ENCODE measurements at places on chromosomes 7 and 10.

- no peak for DNase-seq
Observed at GRCh38 chr10:18312374-18313139, 172.3 kb downstream of the CACNB2 start.

GRCh38 chr10:80579181-80579763 lies 41.6 kb downstream of the SH2D4B start:
- no peak for DNase-seq

- no peak for DNase-seq
Observed at GRCh38 chr7:47483604-47484273, 98.2 kb downstream of the TNS3 start.

GRCh38 chr7:155815332-155816191 lies 3.3 kb upstream of the SHH start:
- DNase-seq: peak; percentile 53

GRCh38 chr10:43901302-43901701 lies 252.6 kb upstream of the ZNF32 start:
- no peak for DNase-seq

GRCh38 chr10:18246967-18247366 lies 106.7 kb downstream of the CACNB2 start:
- no peak for DNase-seq

DNA sequence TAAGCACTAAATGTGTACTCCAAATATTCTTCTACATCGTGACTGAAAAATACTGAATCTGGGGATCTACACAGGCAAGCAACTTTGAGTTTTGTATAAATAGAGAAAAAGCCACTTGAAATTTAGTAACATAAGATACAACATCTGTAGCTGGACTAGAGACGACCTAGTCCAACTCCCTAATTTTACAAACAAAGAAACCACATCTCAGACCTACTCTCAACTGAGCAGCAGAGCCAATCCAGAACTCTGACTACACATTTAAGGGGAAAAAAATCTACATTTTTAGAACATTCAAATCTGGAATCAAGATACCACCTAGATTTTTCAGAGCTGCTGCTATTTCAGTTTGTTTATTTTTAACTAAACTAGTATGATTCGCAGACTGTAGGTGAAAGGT lies 88.9 kb downstream of the CABCOCO1 start:
- DNase-seq: no peak

DNA sequence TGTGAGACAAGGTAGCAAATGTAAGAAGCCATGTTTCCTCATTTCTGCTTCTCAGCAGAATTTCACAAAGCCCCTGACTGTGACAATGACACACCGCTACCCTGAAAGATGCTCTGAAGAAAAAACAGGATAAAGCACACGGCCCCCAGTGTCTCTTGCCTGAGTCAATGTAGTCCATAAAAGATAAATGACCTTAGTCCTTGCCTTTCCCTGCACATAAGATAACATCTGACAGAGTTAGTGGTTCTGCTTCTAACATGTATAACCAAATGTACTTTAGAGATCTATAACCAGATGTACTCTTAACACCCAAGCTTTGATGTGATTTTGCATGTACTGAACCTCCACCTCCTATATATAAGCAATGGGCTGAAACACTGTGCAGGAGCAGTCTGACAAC lies 3.0 kb upstream of the SND1 start:
- no peak for DNase-seq

DNA sequence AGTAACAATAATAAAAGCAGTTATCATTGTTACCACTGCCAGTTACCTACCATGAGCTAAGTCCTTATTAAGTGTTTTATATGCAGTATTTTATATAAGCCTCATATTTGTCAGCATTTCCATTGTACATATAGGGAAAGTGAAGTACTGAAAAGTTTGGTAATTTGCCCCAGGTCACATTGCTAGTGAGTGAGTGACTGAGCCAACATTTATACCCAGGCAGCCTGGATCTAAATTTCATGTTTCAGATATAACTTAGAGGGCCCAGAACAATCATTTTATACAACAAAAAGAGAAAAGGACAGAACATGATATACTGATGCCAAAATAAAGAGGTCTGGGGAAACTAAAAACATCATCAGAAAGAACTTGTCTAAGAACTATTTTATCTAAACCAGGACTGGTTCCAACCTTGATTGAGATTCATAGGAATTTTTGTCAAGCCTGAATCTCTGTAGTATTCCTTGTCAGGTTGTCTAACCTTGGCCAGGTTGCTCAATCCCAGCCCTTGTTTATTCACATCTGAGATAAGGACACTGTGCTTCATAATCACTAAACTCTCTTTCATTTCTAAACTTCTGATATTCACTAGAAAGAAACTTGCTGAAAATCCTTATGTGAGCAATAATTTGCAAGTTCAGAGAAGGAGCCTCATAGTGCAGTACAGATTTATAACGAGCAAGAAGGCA lies 308.2 kb downstream of the IPMK start:
- no peak for DNase-seq

- no peak for DNase-seq
Observed at GRCh38 chr7:134873253-134873652, 93.8 kb downstream of the CALD1 start.

DNA sequence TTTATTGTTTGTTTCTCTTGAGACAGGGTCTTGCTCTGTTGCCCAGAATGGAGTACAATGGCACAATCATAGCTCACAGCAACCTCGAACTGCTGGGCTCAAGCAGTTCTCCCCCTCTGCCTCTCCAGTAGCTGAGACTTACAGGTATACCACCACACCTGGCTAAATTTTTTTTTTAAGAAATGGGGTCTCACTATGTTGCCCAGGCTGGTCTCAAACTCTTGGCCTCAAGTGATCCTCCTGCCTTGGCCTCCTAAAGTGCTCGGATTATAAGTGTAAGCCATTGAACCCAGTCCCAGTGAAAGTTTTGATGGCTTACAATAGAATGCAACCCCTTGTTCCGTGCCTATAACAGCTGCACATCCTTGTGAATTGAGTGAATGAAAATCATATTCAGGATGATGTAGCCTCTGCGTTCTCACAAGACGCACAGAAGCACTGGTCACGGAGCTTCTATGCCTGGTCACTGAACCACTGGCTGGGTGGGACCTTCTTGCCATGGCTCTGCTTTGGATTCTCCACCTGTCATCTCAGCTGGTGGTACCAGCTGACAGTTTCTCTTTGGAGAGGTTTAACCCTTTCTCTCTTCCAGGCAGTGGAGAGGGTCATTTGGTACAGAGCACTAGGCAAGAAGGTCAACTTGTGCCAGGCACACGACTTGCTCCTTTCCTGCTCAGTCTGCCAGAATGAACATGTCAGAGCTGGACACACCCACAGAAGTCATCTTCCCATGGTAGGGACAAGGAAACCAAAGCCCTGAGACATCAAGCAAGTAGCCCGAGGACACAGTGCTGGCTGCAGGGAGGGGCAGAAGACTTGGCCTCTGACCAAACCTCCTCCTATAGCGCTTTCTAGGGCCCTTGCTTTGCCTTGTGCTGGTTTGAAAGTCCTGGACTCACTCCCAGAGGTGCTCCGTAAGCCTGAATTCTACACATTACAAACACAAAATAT lies 89.6 kb downstream of the ATXN7L1 start:
- no peak for DNase-seq

- peak; percentile 40 for DNase-seq
Observed at GRCh38 chr10:35635576-35635975, 6.5 kb downstream of the FZD8 start.

- DNase-seq: no peak
Observed at GRCh38 chr10:64344211-64344610, 823.0 kb downstream of the REEP3 start.

DNA sequence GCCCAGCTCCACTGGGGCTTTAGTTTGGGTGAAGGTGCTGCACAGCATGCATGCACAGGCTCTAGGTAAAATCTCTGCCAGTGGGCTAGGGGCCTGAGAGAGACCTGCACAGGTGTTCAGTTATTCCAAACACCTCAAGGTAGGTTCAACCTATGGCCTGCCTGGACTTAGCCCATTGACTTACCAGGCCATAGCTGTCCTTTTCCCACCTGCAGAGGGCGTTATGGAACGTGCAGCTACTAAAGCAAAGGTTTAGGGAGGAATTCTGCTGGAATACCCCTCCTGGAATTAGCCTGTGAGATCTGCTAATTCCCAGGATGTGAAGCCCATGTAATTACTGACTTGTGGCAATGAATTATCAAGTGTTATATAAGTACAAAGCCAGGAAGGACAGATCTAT lies 3.6 kb downstream of the VWC2 start:
- no peak for DNase-seq

DNA sequence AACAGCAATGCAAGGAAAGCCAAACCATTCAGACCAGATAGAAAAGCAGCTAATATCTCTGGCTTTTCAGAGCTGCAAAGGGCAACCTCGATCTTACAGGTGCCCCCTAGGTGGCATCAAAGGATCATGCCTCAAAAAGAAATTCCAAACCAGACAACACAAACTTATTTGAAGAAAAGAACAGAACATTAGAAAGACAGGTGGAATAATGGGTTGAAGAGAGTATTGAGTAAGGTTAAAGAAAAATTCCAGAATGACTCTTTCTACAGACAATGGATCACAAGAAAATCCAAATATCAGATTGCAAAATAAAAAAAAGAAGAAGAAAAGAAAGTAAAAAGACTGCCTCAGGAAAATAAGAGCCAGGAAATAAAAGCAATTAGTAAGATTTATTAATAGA lies 213.7 kb downstream of the ELMO1 start:
- DNase-seq: peak; percentile 34

GRCh38 chr7:124009321-124009720 lies 23.5 kb downstream of the TMEM229A start:
- no peak for DNase-seq
